ENCODE measurements at places on chromosomes 2 and 18.

DNA sequence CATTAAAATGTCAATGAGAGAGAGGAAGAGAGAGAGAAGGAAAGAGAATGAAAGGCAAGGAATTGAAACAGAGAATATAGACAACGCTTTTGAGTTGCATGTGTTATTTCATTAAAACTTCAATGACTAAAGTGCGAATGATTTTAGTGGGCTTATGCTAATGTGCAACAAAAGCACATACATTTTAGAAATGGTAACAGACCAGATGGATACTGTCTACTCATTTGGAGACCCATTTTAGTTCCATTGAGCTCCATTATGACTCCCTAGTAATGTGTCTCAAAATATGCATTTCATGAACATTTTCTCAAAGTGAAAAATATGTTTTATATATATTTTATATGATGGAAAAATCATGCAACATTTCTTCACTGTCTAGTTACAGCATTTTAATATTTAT, 622.2 kb upstream of the GCFC2 start:
- DNase-seq, result no peak

- no peak for DNase-seq
These were observed 116.9 kb downstream of the ERBB4 start for GRCh38 chr2:212421556-212422334.

DNA sequence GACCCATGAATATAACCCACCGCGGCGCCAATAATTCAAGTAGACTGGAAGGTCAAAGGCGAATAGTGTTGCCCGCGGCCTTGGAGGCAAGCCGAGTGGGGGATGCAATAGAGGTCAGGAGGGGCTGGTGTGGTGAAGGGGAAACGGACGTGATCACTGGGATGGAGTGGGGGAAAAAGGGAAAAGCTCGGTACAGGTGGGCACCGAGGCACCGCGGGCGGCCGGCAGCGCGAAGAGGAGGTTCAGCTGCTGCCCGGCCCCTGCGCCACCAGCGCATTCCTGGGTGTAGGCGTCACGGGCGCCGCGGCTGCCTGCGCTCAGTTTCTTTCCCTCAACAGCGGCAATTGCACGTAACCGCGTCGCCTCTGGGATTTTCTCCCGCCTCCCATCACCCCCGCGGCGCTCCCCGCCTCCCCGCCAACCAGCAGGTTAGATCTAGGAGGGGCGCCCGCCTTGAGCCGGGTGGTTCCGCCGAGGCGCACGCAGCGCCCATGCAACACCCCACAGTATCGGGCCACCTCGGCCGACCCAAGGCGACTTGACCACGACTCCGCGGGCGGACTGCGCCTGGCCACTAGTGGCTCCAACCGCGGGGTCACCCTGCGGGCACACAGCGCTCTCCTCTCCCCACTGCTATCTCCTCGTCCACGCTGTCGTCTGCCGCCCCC, 1.5 kb downstream of the RND3 start:
- no peak for DNase-seq

DNA sequence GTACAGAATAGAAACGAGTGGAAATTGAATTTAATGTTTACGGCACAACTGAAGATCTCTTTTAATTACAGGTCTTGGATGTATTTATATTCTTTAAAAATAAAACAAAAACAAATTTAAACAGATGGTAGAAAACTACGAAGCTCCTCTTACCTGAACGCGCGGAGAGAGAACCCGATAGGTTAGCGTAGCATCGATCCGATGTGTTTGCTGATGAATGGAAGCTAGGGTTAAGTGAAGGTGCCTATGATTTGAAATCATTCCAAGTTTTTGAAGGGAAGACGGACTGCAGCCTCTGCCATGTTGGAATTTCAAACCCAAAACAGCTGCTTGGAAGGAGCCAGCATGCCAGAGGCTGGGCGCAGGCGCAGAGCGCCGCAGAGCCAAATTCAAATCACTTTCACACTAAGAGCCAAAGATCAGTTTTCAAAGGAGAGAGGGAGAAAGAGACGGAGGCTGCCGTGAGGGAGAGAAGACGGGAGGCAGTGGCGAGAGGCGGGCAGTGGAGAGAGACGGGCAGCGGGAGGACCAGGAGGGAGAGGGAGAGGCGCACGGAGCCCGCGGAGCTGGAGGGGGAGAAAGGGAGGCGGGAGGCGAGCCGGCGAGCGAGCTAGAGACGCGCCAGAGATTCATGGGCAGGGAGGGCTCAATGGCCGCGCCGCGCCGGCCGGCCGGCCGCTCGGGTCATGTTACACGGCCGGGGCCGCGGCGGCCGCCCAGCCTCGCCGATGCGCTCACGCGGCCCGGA, at the start of gene FIGN:
TSS of gene FIGN (minus strand) at position 324 of the 748 bp plus-strand sequence. CDS start 1,081 bp downstream, outside the sequence.
- no peak for DNase-seq

DNA sequence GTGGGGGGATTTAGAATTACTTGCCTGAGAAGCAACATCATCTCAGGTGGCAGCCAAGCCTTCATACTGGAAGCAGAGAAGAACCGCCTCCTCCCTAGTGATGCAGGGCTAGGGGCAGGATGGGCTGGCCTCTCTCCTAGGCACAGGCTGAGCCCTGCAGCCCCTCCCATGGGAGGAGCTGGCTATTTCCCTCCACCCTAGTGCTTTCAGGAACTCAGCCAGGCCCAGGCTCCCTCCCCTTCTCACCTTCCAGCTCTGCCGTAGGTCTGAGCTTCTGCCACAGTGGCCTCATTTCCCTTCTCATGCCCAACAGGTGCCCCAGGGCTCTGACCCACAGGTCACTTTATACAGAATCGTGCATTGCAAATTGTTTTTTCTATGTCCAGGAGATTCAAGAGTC, 31.0 kb downstream of the CENPA start:
- no peak for DNase-seq

- DNase-seq, result peak; percentile 86
These were observed 12.8 kb downstream of the ATP6V1B1 start for GRCh38 chr2:70948337-70949003.

DNA sequence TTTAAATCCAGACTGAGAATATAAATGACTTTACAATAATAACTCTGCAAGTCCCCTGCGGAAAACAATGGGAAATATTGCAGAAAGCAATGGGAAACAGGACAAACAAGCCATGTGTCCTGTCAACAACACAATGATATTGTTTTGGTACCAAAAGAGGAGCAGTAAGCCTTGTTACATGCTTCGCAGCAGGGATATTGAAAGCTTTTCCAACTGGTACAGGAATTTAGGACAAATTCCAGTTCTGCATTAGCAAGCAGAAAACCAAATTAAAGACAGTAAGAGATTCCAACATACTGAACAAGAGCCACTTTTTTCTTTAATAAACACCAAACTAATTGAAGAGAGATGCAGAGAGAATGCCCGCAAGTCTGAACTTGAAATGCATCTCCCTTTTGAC, 30.0 kb downstream of the FRZB start:
- no peak for DNase-seq

DNA sequence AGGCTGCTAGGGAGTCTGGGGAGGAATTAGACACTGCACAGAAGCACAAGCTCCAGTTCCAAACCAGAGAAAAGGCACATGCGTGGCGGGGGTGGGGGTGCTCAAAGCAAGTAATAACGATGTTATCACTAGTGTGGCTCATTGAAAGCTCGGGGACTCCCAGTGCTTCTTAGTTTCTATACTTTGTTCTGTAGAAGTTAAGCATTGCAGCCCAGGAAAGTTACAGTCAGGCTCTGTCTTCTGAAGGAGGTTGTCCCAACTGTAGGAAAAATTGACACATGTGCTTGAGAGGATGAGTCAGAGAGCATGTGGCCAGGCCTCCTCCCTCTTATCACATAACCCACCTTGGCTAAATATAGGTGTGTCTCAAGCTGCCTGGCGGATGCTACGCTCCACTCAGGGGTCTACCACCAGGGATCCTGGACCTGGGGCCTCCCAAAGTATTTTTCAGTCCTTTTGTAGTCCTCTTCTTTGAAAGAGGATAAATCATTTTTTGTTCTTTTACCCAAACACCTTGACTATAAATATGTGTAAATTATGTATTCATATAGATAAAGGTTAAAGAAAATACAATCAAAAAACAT, 3.8 kb downstream of the GALNT5 start:
- peak; percentile 72 for DNase-seq

- DNase-seq, result no peak
These were observed 163.6 kb upstream of the SLC39A10 start for GRCh38 chr2:195493416-195493815.

DNA sequence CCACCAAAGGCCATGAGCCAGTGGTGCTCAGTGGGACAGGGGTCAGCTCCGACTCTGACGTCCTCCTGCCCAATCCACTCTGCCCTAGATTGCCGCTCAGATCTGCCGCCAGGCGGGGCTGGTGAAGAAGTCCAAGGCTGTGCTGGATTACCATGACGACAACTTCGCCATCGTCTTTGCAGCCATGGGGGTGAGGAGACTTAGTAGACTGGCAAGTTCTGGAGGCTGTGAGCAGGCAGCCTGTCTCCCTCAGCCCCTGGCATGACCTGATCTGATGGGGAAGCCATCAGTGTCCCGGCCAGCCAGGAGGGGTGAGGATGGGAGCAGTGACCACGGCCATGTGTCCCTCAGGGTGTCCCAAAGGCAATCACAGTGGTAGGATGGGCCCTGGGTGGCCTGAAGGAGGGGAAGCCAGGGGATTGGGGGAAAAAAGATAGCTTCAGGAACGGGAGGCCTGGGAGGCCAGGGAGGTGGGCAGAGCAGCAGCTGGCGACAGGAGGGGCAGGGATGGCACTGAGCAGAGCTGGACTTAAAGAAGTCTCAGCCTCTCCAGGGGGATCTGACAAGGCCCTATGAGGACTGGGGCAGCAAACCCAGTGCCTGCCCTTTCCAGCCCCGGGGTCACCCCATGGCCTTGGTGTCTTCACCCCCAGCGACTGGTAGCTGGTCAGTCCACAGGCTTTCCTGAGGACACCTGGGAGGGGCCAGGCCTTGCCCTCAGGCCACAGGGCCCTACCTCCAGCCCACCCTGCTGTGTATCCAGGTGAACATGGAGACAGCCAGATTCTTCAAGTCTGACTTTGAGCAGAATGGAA, 17.4 kb upstream of the ANKRD53 start:
- no peak for DNase-seq

GRCh38 chr2:150030436-150031190, 443.0 kb upstream of the MMADHC start:
- no peak for DNase-seq

DNA sequence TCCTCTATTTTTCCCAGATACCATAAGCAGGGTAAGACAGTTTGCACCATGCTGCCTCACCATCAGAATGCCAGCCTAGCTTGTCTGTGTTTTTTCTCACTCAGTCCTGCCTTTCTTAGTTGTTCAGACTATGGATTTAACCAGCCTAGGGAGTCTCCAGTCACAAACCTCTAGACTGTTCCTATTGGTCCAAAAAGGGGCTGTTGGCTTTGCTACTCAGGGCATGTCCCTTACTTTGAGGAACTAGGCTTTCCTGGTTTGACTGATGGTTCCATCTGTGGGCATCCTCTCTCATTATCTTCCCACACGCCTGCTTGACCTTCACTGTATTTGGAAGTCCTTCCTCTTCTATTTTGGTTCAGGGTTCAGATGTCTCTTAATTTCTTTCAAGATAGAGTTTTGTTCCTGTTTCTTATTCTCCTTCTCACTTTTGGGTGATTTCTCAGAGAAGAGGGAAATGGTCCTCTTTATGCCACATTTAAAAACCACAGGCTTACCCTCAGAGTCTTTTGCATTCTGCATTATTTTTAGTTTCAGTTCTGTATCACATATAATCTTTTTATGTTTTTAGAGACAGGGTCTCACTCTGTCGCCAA, 31.3 kb upstream of the TMEM131 start:
- DNase-seq, result no peak

DNA sequence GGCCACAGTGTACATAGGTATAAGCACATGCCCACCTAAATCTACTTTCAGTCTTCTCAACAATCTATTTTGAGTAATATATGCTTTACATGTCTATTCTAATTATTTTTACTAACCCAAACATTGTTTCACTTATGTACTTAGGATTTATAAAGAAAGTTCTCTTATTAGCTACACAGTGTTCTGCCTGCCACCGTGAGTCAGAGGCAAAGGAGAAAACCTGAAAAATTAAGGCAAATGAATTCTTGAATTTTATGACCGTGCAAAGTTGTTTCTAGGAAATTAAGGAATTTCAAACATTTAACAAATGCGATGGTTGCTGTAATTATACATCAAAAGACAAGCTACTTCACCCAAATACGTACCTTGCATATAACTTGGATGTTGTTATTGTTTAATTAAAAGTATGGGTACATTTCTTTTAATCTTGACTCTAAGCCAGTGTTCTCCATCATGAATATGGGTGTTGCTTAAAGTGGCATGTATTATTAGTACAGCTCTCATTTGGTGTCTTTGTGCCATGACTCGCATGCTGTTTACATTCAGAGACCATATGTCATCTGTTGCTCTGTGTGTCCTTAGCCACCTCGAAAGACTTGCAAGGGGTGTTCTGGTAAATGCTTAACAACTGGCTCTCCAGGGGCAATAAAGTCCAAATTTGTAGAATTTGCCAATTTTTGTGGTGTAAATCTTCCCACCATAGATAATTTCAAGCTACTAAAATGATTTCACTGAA, 154.3 kb upstream of the FN1 start:
- DNase-seq, result no peak

GRCh38 chr18:56799756-56800155, 148.6 kb downstream of the WDR7 start:
- DNase-seq, result no peak

DNA sequence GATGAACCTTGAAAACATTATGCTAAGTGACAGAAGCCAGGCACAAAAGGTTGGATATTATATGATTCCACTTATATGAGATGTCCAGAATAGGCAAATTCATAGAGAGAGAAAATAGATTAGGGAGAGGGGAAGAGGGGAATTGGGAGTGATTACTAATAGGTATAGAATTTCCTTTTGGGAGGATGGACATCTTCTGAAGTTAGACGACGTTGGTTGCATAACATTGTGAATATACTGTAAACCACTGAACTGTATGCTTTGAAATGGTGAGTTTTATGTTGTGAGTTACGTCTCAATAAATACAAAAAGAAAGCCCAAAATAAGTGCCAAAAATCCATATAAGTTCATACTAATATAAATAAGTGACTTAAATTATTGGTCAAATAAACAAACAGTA, 18.6 kb upstream of the CYP26B1 start:
- DNase-seq, result no peak

- DNase-seq, result no peak
These were observed 6.5 kb downstream of the NBAS start for GRCh38 chr2:15554525-15555218.

- DNase-seq, result no peak
These were observed 80.3 kb upstream of the HAAO start for GRCh38 chr2:42872721-42873120.

- peak; percentile 18 for DNase-seq
These were observed 140.4 kb upstream of the VRK2 start for GRCh38 chr2:57906152-57906732.
